RWPE2 (cell line): ENCODE measurements at places on chromosomes 2 and 18.

- DNase-seq, result no peak
Observed at GRCh38 chr2:75253526-75253925, 54.2 kb upstream of the TACR1 start.

- peak; percentile 30 for DNase-seq
Observed at GRCh38 chr2:120384486-120385354, 38.8 kb downstream of the INHBB start.

DNA sequence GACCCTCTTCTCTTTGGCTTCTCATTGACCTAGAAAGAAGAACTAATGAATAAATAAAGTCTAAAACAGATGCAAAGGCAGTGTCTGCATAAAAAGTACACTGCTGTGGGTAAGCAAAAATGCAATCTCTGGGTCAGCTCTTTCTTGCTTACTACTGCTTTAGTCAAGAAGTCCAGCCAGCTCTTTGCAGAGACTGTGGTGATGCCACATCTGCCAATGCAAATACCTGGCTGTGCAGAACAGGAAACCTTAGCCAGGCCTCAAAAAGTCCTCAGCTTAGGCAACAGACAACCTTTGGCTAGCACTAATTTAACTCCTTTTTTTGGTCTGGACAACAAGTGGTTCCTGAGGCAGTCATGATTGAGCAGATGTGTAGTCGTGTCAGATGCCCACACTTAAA, 73.6 kb upstream of the RND3 start:
- DNase-seq, result no peak

- DNase-seq, result no peak
Observed at GRCh38 chr2:75416420-75417342, 144.1 kb downstream of the EVA1A start.

DNA sequence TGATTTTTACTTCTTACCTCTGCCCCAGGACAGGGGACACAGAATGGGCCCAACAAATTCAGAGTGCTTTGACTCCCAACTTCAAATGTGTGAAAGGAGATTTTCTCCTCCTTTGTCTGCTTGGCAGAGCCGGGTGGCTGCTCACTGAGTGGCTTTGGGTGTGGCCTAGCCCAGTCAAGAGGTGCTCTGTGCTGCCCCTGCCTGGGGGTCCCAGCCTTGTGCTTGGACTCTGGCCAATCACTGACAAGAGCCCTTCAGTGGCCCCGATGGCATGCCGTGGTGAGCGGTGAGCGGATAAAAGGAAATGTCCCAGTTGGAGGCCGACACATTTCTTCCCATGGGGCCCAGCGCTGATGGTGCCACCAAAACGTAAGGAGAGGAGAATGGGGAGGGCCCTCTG, 259.2 kb downstream of the CELF4 start:
- DNase-seq, result no peak

DNA sequence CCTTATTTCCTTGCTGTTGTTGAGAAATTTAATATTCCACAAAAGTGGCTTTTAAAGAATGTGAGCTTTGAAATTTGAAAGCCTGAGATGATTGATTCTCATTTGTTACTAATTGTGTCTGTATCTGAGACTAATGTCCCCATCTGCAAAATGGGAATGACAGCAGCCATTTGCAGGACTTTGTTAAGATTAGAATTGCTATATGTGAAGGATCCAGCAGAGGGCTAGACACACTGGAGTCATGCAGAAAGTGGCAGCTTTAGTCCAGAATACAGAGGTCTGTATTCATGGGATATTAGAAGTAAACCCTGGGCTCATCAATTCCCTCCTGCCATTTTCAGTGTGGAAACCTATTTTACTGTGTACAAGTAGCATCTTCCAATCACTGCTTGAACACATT, 296.5 kb upstream of the GYPC start:
- no peak for DNase-seq

DNA sequence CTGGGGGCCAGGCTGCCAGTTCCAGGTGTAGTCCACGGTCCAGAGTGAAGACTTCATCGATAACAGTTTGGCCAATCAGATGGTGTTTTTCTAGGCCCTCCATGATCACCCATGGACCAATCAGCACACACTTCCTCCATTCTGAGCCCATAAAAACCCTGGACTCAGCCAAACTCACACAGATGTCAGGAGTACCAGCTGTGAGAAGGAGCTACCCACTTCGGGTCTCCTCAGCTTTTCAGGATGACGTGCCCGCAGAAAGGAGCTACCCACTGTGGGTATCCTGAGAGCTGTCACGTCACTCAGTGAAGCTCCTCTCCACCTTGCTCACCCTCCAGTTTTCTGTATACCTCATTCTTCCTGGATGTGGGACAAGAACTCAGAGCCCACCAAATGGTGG, 210.0 kb upstream of the RASGRP3 start:
- DNase-seq, result no peak

- no peak for DNase-seq
Observed at GRCh38 chr2:2740238-2740775, 409.2 kb upstream of the MYT1L start.

DNA sequence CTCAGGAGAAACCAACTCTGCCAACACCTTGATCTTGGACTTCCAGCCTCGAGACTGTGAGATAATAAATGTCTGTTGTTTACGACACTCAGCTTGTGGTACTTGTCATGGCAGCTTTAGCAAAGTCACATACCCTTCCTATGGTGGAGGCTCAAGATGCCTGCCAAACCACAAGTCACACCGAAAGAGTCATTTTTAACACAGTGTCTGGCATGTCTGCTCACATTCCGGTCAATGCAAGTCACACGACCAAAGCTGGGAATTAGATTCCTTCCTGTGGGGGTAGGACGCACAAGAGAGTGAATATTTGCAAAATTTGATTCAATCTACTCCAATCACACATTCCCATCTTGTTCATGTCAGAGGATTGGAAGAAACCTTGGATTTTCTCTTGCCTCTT, 24.6 kb downstream of the KCNE4 start:
- DNase-seq, result no peak

DNA sequence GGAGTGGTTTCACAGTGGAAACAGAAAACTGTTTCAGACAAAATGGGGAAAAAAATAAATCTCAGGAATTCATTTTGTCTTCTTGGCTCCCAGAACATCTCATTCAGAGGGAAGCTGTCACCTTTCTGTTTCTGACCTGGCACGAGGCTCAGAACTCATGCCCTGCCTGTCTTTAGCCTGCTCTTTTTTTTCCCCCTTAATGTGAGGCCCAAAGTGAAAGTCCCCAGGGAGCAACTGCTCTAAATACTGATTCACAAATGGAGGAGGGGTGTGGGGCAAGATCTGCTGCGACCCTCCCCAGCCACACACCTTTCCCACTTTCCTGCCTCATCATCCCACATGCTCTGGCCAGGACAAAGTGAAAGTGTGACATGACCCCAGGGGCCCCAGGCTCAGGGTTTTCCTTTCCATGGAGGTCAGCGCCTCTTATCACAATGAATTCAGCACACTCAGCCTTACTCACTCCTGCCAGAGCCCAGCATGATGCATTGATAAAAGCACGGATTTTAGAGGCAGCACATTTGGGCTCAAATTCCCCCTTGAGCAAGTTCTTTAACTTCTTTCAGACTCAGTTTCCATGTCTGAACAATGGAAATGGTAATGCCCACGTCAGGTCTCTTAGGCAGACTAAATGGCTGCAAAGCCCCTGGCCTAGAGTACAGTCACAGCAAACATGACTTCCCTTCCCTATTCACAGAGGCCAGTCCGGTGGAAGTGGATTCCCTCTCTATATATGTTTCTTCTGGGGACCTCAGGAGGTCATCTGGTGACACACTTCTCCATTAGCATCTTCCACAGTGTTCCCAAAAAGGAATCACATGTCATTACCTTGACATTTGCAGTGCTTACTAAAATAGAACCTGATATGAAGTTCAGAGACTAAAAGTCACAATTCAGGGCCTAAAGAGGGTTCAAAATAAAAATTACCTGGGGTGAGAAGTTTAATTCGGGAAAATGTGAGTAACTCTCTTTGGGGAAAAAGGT, 55.3 kb upstream of the TMEM163 start:
- no peak for DNase-seq

- peak; percentile 66 for DNase-seq
Observed at GRCh38 chr2:101205521-101206479, 46.9 kb upstream of the CNOT11 start.

- DNase-seq, result no peak
Observed at GRCh38 chr2:174503161-174503809, 16.5 kb upstream of the GPR155 start.

GRCh38 chr18:70468861-70469547, 180.2 kb downstream of the SOCS6 start:
- DNase-seq, result no peak

GRCh38 chr2:202115479-202115971, 42.5 kb downstream of the KIAA2012 start:
- no peak for DNase-seq

DNA sequence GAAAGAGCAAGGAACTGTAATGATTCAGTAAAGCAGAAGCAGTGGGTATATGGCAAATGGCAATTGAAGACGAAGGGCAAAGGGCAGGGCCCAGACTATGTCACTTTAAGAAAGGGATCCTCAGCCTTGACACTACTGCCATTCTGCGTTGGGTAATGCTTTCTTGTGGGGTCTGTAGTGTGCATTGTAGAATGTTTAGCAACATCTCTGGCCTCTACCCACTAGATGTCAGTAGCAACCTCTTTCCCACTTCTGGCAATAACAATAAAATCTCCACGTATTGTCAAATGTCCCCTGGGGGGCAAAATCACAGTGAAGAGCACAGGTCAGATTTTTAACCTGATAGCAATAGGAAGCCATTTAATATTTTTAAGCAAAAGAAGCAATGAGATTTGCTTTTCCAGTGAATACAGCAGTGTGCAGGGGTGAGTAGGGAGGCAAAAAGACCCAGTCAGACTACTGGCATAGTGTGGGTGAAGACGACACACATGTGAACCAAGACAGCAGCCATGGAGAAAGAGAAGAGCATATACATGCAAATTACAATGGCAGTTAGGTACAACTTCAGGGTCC, 209.5 kb downstream of the DYM start:
- no peak for DNase-seq

- DNase-seq, result peak; percentile 72
Observed at GRCh38 chr18:31102025-31102684, at the start of gene DSC2. Gene DSC2 (minus strand): TSS chr18:31102421. CDS start chr18:31101971, 450 bp downstream.

DNA sequence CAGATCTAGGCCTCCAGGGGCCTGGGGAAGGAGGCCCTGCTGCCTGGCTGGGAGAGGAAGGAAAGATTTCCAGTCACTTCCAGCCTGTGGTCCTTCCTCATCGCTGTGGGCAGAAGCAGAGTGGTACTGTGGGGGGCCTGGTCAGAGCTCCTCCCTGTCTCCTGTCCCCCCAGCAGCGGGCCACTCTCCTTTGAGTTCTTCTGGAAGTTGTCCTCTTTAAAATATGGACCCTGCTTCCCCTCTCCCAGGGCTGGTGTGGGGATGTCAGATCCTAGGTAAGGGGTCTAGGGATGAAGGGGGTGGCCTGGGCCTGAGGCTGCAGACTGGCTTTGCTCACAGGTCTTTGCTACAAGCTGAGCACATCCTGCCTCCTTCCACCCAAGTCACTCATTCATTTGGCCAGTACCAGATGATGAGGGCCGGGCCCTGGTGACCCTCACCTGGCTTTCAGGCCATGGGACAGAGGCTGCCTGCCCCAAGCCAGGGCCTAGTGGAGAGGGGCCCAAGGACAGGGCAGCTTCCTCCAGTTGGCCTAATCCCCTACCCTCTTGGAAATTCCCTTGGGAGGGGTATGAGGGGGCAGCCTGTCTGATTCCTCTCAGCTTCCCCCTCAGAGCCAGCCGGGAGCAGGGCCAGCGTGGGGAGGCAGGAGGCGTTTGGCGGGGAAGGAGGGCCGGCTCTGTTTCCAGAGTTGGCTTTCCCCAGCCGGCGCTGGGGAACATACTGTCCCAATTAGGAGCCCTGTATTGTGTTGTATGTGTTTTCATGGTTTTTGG, 231.9 kb downstream of the DYSF start:
- DNase-seq, result peak; percentile 35

GRCh38 chr2:145728511-145728910, 1208.6 kb upstream of the ZEB2 start:
- no peak for DNase-seq

- no peak for DNase-seq
Observed at GRCh38 chr18:35390951-35391700, 14.0 kb upstream of the ZNF396 start.

- DNase-seq, result peak; percentile 71
Observed at GRCh38 chr2:181876614-181877063, 14.9 kb upstream of the ITPRID2 start.

DNA sequence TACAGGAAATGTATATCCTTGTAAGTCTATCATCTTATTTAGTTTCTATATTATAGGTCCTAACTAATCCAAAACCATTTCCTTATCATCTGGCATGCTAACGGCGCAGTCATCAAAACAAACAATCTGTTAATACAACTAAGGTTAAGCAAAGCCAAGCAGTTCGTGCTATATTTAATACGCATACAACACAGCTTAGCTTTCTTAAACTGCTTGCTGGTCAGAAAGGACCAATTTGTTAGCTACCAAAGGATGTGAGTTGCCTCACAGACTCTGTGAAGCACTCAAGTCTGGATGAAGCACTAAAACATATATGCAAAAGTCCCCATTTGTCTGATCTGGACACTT, 67.0 kb downstream of the ZEB2 start:
- no peak for DNase-seq

DNA sequence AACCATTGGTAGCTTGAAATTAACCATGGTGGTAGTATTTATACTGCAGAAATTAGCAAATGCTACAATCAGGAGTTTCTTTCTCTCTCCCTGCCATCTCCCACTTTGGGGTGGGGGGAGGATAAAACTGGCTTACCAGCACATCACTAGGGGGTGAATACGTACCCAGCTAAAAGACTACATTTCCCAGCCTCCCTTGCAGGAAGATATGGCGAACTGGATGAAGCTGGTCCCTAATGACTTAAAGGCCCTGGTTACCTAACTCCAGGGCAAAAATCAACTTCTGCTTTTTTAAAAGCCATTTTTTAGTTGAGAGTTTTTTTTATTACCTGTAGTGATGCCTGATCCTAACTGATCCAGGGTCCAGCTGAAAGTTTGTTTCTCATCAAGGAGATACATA, 70.3 kb upstream of the RAB12 start:
- no peak for DNase-seq

GRCh38 chr18:44500808-44501610, 179.7 kb upstream of the SETBP1 start:
- no peak for DNase-seq

- no peak for DNase-seq
Observed at GRCh38 chr18:10898417-10898974, 250.9 kb downstream of the PIEZO2 start.

- peak; percentile 88 for DNase-seq
Observed at GRCh38 chr2:36355151-36355889, at the start of gene CRIM1. Gene CRIM1 (plus strand): TSS chr2:36355778. CDS start chr2:36356293, 515 bp downstream.

- no peak for DNase-seq
Observed at GRCh38 chr18:79912994-79913831, 38.2 kb downstream of the SLC66A2 start.
